ENCODE measurements at places on chromosomes 4 and X. TPM values are rescaled to one million over a fixed set of nuclear protein-coding genes. Genes with fewer than 3 reads are reported as not detected.

Gene C4orf51
- total RNA-seq, result not detected

Gene NUP62CL
- 1.0 TPM for total RNA-seq

Gene CXCL8
- 2.2 TPM for total RNA-seq

Gene WAS
- 160 TPM for total RNA-seq

Gene APLN
- total RNA-seq, result 0.07 TPM

Gene RAB41
- total RNA-seq, result not detected

All from T-helper 2 cell treated with Interferon-gamma antibody and Interleukin-4, amounts not matched to agents 100 ng/mL and 5 ng/mL, for 36 hours (primary cell).